ENCODE measurements at places on chromosomes 11 and 22. TPM values are rescaled to one million over a fixed set of nuclear protein-coding genes. Genes with fewer than 3 reads are reported as not detected.
A peak's percentile ranks its signal among the peaks of the same experiment; 100 is the strongest.

DNA sequence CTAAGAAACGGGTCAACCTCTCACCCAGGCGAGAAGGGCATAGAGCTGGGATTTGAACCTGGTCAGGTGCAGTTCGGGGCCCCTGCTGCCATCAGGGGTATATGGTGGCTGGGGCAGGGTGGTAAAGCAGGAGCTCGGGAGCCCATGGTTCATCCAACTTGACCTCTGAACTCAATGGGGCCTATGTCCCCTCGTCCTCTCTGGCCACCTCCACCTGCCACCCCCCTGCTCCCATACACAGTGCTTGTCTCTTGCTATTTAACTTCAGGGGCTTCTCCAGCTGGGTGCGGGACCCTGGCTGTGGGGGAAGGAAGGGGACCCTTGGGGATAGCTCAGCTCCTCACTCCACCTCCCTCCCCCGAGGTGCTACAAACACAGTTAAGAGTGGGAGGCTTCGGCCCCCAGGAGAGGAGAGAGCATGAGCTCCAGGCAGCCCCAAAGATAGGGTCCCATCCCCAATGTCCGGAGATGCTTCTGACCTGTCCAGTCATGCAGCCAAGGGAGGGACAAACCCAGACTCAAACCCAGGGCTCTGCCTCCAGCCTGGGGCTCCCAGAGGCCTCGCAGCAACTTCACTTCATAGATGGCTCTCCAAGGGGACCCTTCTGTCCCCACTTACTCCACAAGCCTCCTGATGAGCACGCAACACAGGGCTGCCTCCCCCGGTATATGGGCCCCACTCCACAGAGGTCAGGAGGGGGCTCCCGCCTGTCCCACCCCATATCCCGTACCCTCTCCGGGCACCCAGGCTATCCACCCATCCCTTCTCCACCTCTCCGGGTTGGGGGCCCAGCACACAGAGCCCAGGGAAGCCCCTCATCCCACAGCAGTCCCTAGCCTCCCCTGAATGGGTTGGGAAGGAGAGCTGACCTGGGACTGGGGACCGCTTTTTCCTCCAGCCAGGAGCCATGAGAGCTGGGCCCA is 712 bp downstream of the IL2RB start:
- no peak for DNase-seq

- DNase-seq: no peak
Observed at GRCh38 chr11:14336507-14337503, 22.2 kb downstream of the RRAS2 start.

DNA sequence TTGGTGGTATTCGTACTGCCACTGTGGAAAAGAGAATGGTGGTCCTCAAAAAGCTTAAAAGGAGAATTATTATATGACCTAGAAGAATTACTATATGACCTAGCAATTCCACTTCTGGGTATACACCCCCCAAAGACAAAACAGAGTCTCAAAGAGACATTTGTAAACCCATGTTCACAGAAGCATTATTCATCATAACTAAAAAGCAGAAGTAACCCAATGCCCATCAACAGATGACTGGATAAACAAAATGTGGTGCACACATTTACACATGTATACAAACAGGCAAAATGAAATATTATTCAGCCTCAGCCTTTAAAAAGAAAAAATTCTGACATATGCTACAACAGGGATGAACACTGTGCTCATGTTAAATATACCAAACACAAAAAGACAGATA is 89.4 kb downstream of the ARHGAP32 start:
- no peak for DNase-seq

GRCh38 chr11:111642542-111642941 is 40.3 kb downstream of the SIK2 start:
- DNase-seq: no peak

- DNase-seq: no peak
Observed at GRCh38 chr11:69939551-69940245, 120.5 kb upstream of the FGF3 start.

GRCh38 chr22:37739035-37739434 is 42.2 kb downstream of the TRIOBP start:
- no peak for DNase-seq

- DNase-seq: peak; percentile 67
Observed at GRCh38 chr22:46797355-46797754, 34.9 kb downstream of the TBC1D22A start.

- DNase-seq: no peak
Observed at GRCh38 chr22:39208013-39208680, 36.6 kb downstream of the PDGFB start.

- no peak for DNase-seq
Observed at GRCh38 chr11:27187848-27188621, 147.4 kb downstream of the BBOX1 start.

GRCh38 chr22:48104766-48105165 is 1342.3 kb downstream of the TBC1D22A start:
- DNase-seq: no peak

DNA sequence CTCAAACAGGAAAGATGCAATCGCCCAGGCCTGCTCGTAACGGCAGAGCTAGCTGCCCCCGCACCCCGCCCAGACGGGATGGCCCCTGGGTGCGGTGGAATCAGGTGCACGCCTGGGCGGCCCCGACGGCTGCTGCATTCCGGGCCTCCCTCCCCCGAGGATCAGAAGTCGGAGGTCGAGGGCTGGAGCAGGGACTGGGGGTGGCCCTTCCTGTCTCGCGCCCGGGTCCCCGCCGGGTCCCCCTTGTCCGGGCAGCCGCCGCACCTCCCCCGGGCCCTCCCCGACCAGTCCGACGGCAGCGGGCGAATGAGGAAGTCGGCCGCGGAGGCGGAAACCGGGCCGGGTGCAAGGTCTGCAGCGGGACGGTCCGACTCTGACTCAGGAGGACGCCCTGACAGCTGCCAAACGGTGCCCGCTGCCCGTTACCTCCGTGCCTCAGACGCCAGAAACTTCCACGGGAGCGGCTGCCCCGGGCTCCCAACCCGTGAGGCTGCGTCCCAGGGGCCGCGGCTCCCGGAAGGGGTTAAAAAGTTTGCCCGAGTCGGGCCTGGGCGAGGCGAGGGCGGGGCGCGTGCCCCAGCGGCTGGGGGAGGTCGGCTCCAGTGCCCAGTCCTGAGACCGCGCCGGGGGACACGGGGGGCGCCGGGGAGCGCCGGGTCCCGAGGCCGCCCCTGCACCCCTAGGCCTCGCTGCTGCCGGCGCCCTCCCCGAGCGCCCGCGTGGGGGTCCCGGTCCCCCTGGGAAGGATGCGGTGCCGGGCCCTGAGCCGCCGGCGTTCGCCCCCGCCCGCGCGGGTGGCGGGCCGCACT is 663 bp downstream of the MYH9 start:
- DNase-seq: peak; percentile 38

- no peak for DNase-seq
Observed at GRCh38 chr11:134048028-134048427, 20.8 kb upstream of the JAM3 start.

The OR5P2 gene
- 1.3 TPM for total RNA-seq

The UCP3 gene
- total RNA-seq: 0.21 TPM

The PPP1R14B gene
- 315 TPM for total RNA-seq

The PKDREJ gene
- total RNA-seq: not detected

The OR2D2 gene
- total RNA-seq: 0.24 TPM

All from GM23338 (cell line).